Stimulated activated CD4-positive, alpha-beta T cell treated with anti-CD3 and anti-CD28 coated beads, TNF-alpha, amount 100 ng/mL, for 24 hours (primary cell): ENCODE measurements at places on chromosomes 2 and 18.

DNA sequence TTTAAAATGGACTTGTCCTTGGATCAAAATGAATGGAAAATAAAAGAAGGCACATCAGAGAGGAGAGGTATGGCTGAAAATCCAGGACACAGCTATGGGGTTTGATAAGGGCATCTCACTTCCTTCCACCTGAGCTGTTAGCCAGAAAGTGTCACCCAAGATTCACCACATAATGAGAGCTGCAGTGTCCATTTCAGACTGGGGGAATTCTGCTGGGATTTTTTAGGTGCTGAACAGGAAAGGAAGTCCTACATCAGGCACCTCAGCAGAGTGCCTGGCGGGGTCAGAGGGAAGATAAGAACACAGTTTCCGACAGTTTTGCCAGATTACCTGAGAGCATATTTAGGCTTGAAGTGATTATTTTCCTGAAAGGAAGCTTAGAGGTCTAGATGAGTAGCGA is 187.6 kb upstream of the HNMT start:
- DNase-seq = no peak

- no peak for DNase-seq
Measured at GRCh38 chr2:212845941-212846340, 305.5 kb downstream of the IKZF2 start.

GRCh38 chr2:66069937-66070720 is 364.8 kb upstream of the MEIS1 start:
- DNase-seq = no peak

DNA sequence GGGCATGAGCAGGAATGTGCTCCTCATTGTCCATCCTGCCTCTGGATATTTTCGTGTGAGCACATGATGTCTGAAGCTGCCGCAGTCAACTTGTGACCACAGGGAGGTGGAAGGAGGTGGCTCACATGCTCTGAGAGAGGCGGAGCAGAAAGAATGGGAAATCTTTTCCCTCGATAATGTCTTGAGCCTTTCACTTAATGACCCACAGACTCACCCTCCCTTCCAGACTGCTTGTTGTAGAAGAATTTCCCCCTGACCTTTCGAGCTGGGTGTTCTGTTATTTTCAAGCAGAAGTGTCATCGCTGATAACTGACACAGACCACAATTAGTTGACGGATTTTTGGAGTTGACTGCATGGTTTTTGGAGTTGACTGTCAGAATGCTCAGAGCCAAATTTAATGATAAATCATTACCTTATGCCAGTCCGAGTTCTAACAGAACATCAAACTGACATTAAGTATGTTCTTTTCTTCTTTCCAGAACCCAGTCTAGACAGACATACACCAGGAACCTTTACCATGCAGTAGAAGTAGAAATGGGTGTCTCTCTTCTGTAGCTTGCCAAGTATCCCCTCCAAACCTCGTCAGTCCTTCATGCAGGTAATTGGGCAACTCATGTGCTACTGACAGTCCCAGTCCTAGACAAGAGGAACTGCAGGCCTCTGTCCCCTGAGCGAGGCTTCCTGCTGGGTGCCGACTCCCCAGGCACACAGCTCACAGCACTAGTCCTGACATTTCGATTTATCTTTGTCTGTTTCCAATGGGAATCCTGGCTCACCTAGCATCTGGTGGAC is 29.4 kb upstream of the RTTN start:
- no peak for DNase-seq

- DNase-seq = peak; percentile 54
Measured at GRCh38 chr2:136116813-136117390, 1.0 kb downstream of the CXCR4 start.

- no peak for DNase-seq
Measured at GRCh38 chr18:22493255-22493654, 75.5 kb upstream of the CTAGE1 start.

GRCh38 chr2:197075754-197076337 is 149.3 kb upstream of the PGAP1 start:
- DNase-seq = no peak

- no peak for DNase-seq
Measured at GRCh38 chr2:83584672-83585071, 874.4 kb downstream of the SUCLG1 start.

GRCh38 chr2:134218930-134219658 is 34.8 kb upstream of the MGAT5 start:
- DNase-seq = no peak
